Naive thymus-derived CD8-positive, alpha-beta T cell (primary cell): ENCODE measurements at places on chromosomes 7 and 10. TPM values are rescaled to one million over a fixed set of nuclear protein-coding genes. Genes with fewer than 3 reads are reported as not detected.

DNA sequence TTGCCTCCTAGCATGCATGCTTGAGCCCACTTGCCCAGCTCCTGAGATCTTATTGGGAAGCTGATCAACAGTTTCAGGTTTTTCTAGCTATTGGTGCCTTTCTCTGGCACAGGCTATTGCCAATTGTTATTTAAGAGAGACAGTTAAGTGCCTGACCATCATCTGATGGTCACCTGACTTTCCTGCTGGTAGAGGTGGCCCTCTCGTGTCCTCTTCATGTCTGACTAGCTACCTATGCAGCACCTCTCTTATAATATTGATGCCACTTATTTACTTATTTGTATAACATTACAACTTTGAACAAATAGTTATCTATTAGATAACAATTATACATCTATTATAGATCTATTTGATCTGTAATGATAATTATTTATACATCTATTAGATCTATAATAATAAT is 205.9 kb upstream of the SEMA3D start:
- no peak overlapping the region for H3K27ac ChIP-seq
- no peaks in the 10 kb centered on the region for H3K4me1 ChIP-seq
- no peak overlapping the region for H3K4me3 ChIP-seq
- no peaks in the 10 kb centered on the region for H3K36me3 ChIP-seq
- DNase-seq: no peak

GRCh38 chr10:50456719-50457118 is 167.0 kb downstream of the SGMS1 start:
- H3K27ac ChIP-seq: no peak overlapping the region
- H3K27me3 ChIP-seq: no peaks in the 10 kb centered on the region
- H3K4me3 ChIP-seq: no peak overlapping the region

DNA sequence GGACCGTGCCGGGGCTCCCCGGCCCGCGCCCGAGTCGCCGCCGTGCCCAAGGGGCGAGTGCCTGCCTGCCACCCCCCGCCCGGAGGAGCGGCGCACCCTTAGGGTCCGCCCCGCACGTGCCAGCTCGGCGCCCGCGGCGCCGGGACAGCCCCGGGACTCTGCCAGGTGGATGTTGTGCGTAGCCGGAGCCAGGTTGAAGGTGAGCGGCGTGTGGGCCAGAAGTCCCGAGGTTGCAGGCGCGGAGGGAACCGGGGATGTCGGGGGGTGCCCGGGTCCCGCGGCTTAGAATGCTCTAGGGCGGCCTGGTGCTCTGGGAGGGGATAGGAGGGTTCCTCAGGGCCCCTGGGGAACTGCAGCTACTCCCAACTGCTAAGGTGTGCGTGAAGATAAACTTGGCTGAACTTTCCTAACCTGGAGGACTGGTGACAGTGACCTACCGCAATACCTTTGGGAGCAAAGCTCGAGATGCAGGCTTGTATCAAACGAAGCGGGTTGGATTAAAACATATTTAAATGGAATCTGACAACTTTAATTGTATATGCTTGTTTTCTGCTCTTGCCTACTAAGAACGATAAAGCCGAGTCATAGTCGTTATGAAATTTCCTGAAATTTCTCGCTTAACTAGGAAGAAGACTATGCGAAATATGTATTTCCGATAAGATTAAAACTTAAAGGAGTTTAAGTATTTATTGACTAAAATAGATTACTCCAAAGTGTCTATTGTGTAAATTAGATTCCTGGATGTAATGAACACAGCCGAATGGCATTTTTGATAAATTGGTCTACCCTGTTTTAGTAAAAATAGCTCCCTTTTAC is at the start of gene CUX1:
Gene CUX1 (plus strand): TSS at position 156 of the 816 bp plus-strand sequence. CDS start 14 bp downstream, at position 170.
- peak within 1 kb of the TSS; percentile 75 for H3K27ac ChIP-seq
- peak within 1 kb of the TSS; percentile 85 for H3K4me3 ChIP-seq
- no peaks in the 10 kb centered on the region for H3K27me3 ChIP-seq
- H3K4me1 ChIP-seq: peaks cover 40% of the 10 kb centered on the region
- no peaks in the 10 kb centered on the region for H3K36me3 ChIP-seq

Gene TEX47
- total RNA-seq: not detected

DNA sequence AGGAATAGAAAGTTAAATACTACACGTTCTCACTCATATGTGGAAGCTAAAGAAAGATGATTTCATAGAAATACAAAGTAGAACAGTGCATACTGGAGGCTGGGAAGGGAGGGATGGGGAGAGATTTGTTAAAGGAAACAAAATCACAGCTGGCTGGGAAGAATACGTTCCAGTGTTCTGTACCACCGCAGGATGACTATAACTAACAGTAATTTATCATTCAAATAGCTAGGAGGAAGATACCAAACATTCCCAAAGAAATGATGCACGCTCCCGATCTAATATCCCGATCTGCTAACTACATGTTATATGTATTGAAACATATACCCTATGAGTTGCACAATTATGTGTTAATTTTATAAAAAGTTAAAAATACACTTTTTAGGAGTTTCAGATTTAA is 162.3 kb downstream of the ZMYND11 start:
- no peak overlapping the region for H3K27ac ChIP-seq
- no peak for DNase-seq
- H3K36me3 ChIP-seq: peaks cover 5% of the 10 kb centered on the region
- H3K27me3 ChIP-seq: no peaks in the 10 kb centered on the region

- peaks cover 10% of the 10 kb centered on the region for H3K27me3 ChIP-seq
- H3K27ac ChIP-seq: no peak overlapping the region
- H3K36me3 ChIP-seq: no peaks in the 10 kb centered on the region
These were observed 351.2 kb downstream of the PTPRN2 start for GRCh38 chr7:158236400-158236799.

DNA sequence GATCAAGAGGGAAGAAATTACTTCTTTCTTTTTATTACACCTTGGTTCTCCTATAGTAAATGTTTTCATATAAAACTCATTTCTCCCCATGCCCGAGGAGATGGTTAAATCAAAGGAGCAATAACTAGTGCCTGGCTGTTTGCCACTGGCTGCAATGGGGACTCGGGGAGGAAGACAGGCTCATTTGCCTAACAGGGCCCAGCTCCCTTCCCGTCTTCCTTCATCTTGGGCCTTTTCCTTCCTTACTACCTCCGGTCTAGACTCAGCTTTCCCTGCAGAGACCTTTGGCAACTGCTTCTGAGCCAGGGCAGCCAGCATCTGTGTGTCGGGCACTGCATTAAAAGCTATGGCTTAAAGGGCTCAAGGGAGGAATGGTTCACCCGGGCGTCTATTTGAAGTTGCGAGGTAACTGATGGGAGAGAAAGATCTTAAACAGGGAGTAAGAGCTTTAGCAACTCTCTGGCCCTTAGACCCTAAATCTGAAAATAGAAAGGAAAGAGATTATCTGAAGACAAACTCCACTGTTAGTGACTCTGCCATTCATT is 63.5 kb downstream of the CALD1 start:
- no peak overlapping the region for H3K4me3 ChIP-seq
- H3K27ac ChIP-seq: no peak overlapping the region
- H3K27me3 ChIP-seq: no peaks in the 10 kb centered on the region
- no peaks in the 10 kb centered on the region for H3K36me3 ChIP-seq
- H3K4me1 ChIP-seq: no peaks in the 10 kb centered on the region

GRCh38 chr10:23912884-23913404 is 296.0 kb upstream of the KIAA1217 start:
- H3K36me3 ChIP-seq: no peaks in the 10 kb centered on the region
- no peak overlapping the region for H3K27ac ChIP-seq
- peaks cover 4% of the 10 kb centered on the region for H3K27me3 ChIP-seq
- DNase-seq: no peak

GRCh38 chr10:27826369-27826768 is 80.8 kb upstream of the MKX start:
- peaks cover 9% of the 10 kb centered on the region for H3K27me3 ChIP-seq
- H3K4me3 ChIP-seq: no peak overlapping the region
- peaks cover 3% of the 10 kb centered on the region for H3K36me3 ChIP-seq
- no peaks in the 10 kb centered on the region for H3K4me1 ChIP-seq
- no peak overlapping the region for H3K27ac ChIP-seq

DNA sequence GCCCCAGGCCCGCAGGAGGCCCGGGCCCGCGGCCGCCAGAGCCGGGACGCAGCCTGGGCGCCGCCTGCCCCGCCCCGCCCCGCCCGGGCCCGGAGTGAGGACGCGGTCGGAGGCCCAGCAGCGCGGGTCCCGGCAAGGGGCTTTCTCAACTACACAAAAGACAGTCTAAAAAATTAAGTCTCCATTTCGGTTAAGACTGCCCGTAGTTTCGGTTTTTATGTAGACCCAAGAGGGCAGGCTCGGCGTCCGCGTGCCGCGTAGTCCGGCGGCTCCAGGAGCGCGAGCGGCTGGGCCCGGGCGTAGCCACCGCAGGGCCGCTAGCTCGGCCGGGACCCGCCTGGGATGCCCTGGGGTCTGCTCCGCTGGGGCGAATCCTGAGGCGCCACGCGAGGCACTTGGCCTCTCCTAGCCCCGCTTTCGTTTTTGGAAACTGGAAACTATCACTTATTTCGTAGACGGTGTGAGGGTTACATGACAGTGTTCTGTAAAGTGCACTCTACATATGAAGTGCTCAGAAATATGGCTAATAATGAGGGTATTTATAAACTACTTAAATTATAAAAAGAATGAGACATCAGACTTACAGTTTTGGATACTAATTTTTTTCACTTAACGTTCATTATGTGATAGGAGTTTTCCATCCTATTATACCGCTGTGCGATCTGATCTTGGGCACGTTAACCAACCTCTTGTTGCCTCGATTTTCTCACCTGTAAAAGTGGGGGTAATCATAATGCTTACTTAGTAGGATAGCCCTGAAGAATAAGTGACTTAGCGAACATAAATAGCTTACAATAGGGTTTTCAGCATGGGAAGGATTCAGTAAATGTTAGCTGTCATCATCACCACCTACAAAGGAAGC is 573 bp downstream of the BLVRA start:
- DNase-seq: peak; percentile 32
- peaks cover 4% of the 10 kb centered on the region for H3K27me3 ChIP-seq
- peaks cover 42% of the 10 kb centered on the region for H3K4me1 ChIP-seq
- peak overlapping the region; percentile 83 for H3K27ac ChIP-seq
- peak overlapping the region; percentile 61 for H3K4me3 ChIP-seq

GRCh38 chr10:127911218-127911866 is 4.4 kb downstream of the PTPRE start:
- H3K36me3 ChIP-seq: no peaks in the 10 kb centered on the region
- peaks cover 18% of the 10 kb centered on the region for H3K27me3 ChIP-seq
- no peak overlapping the region for H3K4me3 ChIP-seq
- DNase-seq: no peak
- peaks cover 6% of the 10 kb centered on the region for H3K4me1 ChIP-seq

DNA sequence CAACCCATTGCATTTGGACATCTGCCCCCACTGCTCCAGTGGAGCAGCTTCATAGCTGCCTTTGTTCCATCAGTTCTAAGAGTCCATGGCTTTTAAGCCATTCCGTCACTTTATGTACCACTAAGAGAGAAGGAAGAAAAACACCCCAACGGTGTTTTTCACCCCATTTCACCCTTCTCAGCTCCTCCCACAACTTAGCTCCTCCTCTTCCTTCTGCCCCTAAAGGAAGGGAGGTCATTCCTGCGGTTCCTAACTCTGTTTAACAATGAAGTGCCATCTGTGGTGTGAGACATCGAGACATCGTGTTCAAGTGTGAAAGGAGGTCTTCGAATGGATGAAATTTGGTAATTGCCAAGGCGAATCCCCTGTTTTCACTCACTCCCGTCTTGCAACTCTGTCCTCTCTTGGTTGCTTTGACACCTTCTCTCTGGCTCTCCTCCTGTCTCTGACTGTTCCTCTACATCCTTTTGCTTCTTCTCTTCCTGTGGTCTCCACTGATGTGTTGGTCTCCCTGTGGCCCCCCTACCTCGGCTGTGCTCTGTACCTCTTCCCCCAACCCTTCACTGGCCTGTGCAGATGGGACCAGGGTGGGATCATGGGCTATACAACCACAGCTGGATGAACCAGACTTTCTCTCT is 23.0 kb downstream of the SMKR1 start:
- DNase-seq: no peak
- peaks cover 14% of the 10 kb centered on the region for H3K4me1 ChIP-seq
- H3K27ac ChIP-seq: no peak overlapping the region
- peaks cover 34% of the 10 kb centered on the region for H3K27me3 ChIP-seq

Gene BHLHA15
- total RNA-seq: not detected

- H3K27ac ChIP-seq: no peak overlapping the region
- no peaks in the 10 kb centered on the region for H3K36me3 ChIP-seq
- H3K4me3 ChIP-seq: no peak overlapping the region
- DNase-seq: no peak
- H3K27me3 ChIP-seq: no peaks in the 10 kb centered on the region
These were observed 59.5 kb downstream of the CHST15 start for GRCh38 chr10:124033887-124034218.

Gene MTURN
- 18.0 TPM for total RNA-seq

Gene HMX2
- total RNA-seq: not detected

DNA sequence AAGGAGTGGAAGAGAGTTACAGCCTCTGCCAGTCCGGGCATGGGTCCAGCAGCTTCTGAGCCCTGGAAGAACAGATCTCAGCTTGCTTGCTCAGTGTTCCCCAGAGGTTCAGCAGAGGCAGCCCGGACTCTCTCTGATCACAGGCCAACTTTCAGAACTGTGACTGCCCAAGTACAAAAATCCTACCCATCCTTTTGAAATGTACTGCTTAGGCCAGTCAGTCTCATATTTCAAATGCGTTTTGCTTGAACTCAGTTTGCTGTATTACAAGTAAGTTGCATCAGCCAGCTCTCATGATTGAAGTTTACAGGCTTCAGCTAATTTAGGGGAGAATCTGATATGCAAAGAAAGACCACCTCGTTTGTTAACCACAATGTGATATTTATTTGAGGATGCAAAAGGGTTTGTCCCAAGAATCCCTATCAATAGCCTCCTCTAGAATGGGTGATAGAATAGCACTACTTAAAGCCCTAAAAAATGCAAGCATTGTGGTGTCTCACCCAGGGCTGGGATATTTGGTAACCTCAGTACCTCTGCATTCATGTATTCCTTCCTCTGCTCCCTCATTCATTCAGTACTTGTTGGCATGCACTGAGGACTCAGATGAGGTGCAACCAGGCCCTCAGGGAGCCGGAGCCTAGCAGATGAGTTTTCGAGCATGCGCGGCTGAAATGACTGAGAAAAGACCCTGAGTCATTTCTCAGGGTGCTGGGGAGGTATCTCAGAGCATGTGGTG is 7.0 kb downstream of the AIMP2 start:
- H3K27me3 ChIP-seq: no peaks in the 10 kb centered on the region
- peaks cover 6% of the 10 kb centered on the region for H3K4me1 ChIP-seq
- peaks cover 6% of the 10 kb centered on the region for H3K36me3 ChIP-seq
- H3K27ac ChIP-seq: peak overlapping the region; percentile 69

GRCh38 chr7:143519411-143520131 is 41.9 kb downstream of the TAS2R41 start:
- no peaks in the 10 kb centered on the region for H3K27me3 ChIP-seq
- H3K36me3 ChIP-seq: peaks cover 25% of the 10 kb centered on the region
- no peak overlapping the region for H3K27ac ChIP-seq
- H3K4me1 ChIP-seq: peaks cover 4% of the 10 kb centered on the region

Gene PRDX3
- total RNA-seq: 29.8 TPM

Gene RBM20
- 0.93 TPM for total RNA-seq

DNA sequence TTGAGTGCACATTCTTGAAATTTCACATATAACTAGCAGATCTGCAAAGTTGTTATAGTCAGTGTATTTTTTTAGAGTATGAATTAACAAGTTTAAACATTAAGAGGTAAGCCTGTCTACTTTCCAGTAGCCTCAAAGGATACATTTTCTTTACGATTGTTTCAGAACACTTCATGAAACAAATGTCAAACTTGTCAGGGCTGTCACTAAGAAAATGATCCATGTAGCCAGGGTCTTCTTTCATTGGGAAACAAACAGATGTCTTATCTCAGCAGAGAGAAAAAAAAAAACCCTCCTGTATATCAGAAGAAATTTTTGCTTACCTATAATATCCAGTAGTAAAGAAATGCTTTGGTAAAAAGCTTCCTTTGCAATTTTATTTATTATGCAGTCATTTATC is 192.4 kb downstream of the PHF14 start:
- H3K27ac ChIP-seq: no peak overlapping the region
- H3K27me3 ChIP-seq: no peaks in the 10 kb centered on the region
- DNase-seq: no peak
- H3K4me3 ChIP-seq: no peak overlapping the region
- H3K36me3 ChIP-seq: peaks cover 8% of the 10 kb centered on the region
